ENCODE measurements at places on chromosomes 5 and 9.
A peak's percentile ranks its signal among the peaks of the same experiment; 100 is the strongest.

- H3K27me3 ChIP-seq: peaks cover 9% of the 10 kb centered on the region
- H3K27ac ChIP-seq: no peak overlapping the region
- no peak overlapping the region for H3K4me3 ChIP-seq
- no peaks in the 10 kb centered on the region for H3K36me3 ChIP-seq
Observed at GRCh38 chr5:130710596-130710995, 454.5 kb downstream of the HINT1 start.

- no peak overlapping the region for H3K4me3 ChIP-seq
- no peak for DNase-seq
- H3K36me3 ChIP-seq: no peaks in the 10 kb centered on the region
- H3K4me1 ChIP-seq: no peaks in the 10 kb centered on the region
- H3K27me3 ChIP-seq: no peaks in the 10 kb centered on the region
Observed at GRCh38 chr5:101877451-101877850, 418.6 kb downstream of the SLCO4C1 start.

GRCh38 chr9:121721770-121722169 lies 70.3 kb downstream of the DAB2IP start:
- DNase-seq: no peak
- H3K27ac ChIP-seq: no peak overlapping the region
- H3K36me3 ChIP-seq: no peaks in the 10 kb centered on the region

- H3K4me1 ChIP-seq: no peaks in the 10 kb centered on the region
- H3K27ac ChIP-seq: no peak overlapping the region
- no peaks in the 10 kb centered on the region for H3K36me3 ChIP-seq
- no peak for DNase-seq
Observed at GRCh38 chr9:38182321-38182720, 113.3 kb upstream of the SHB start.

- no peak for DNase-seq
- no peak overlapping the region for H3K4me3 ChIP-seq
- H3K36me3 ChIP-seq: no peaks in the 10 kb centered on the region
- H3K27me3 ChIP-seq: no peaks in the 10 kb centered on the region
- H3K4me1 ChIP-seq: no peaks in the 10 kb centered on the region
Observed at GRCh38 chr5:58041884-58042283, 418.0 kb downstream of the PLK2 start.

DNA sequence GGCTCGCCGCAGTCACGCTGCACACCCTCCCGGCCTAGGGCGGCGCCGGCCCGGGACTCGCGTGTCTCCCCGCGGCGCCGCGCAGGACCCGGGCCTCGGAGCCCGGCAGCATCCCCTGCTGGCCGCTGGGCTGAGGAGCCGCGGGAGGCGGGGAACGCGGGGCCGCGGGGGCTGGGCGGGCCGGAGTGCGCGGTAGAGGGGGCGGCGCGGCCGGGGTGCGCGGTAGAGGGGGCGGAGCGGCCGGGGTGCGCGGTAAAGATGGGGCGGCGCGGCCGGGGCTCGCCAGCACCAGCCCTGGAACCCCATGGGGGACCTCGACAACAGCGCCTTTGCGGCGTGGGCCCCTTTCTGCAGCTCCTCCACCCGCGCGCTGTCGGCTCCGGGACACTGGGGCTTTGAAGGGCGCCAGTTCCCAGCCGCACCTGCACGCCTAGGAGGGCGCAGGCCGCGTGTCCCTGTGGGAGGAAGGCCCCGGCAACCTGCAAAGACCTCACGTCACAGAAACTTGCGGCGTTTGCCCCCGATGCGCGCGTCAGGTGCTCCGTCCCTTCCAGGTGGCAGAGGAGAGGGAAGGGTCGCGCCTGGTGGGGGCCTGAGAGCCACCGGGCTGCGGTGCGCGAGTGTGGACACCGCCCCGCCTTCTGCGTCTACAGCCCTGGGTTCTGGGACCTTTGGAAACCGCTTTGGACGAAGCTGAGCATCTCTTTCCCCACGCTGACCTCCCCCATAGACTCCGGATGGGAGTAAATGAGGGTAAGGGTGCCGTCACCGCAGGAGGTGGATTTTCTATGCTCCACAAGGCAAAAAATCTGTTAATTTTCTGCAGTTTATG lies 49.6 kb downstream of the NSUN2 start:
- no peak overlapping the region for H3K27ac ChIP-seq
- peaks cover 62% of the 10 kb centered on the region for H3K27me3 ChIP-seq
- no peaks in the 10 kb centered on the region for H3K36me3 ChIP-seq
- no peak for DNase-seq
- H3K4me1 ChIP-seq: peaks cover 6% of the 10 kb centered on the region
- H3K4me3 ChIP-seq: no peak overlapping the region

GRCh38 chr5:106877881-106878280 lies 792.9 kb downstream of the EFNA5 start:
- no peak overlapping the region for H3K27ac ChIP-seq
- no peak overlapping the region for H3K4me3 ChIP-seq
- H3K4me1 ChIP-seq: no peaks in the 10 kb centered on the region
- H3K27me3 ChIP-seq: no peaks in the 10 kb centered on the region
- no peak for DNase-seq

GRCh38 chr9:12538842-12539579 lies 154.2 kb upstream of the TYRP1 start:
- no peak overlapping the region for H3K4me3 ChIP-seq
- no peaks in the 10 kb centered on the region for H3K4me1 ChIP-seq
- no peaks in the 10 kb centered on the region for H3K36me3 ChIP-seq
- H3K27me3 ChIP-seq: no peaks in the 10 kb centered on the region
- H3K27ac ChIP-seq: no peak overlapping the region

GRCh38 chr5:154575546-154576428 lies 97.8 kb upstream of the HAND1 start:
- no peak overlapping the region for H3K4me3 ChIP-seq
- no peaks in the 10 kb centered on the region for H3K4me1 ChIP-seq
- no peak for DNase-seq

GRCh38 chr9:81825846-81826516 lies 102.2 kb upstream of the SPATA31D4 start:
- DNase-seq: no peak
- no peaks in the 10 kb centered on the region for H3K36me3 ChIP-seq
- H3K27ac ChIP-seq: no peak overlapping the region
- H3K27me3 ChIP-seq: no peaks in the 10 kb centered on the region

DNA sequence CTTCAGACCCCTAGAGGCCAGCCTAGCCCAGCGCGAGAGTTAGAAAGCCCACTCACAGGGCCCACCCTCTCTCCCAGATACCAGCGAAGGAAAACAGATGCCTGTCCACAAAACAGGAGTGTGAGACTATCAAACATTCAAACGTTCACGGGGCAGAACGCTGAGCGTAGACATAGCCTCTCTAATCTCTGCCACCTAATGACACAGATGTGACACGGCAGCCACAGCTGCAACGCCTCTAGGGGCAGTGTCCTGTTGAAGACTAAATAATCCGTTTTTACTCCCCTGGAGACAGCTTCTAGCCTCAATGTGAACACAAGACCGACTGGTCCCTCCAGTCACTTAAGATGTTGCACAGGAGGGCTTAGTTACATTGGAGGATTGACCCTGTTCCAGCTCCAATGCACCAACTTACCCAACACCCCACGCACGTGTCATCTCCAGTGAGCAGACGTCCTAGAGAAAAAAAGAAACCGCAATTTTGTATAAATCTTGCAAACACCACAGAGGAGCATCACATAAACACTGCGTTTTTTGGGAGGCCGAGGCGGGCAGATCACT lies 14.3 kb downstream of the DIPK1B start:
- peaks cover 34% of the 10 kb centered on the region for H3K36me3 ChIP-seq
- peaks cover 35% of the 10 kb centered on the region for H3K4me1 ChIP-seq
- H3K27me3 ChIP-seq: peaks cover 4% of the 10 kb centered on the region
- DNase-seq: peak; percentile 80

DNA sequence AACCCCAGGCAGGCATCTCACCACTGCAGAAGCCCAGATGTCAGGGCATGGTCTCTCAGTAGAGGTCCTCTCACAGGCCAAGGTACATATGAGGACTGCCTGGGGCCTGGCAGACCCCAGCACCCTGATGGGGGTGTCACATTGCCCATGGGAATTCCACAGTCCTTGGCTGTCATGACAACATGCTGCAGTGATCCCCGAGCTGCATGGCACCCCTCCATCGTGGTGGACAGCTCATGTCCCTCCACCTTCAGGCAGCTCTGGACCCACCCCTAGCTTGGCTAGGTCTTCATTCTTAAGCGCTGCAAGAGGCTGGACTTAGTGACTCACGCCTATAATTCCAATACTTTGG lies 74.1 kb upstream of the LRRTM2 start:
- DNase-seq: no peak
- no peaks in the 10 kb centered on the region for H3K27me3 ChIP-seq
- peaks cover 12% of the 10 kb centered on the region for H3K4me1 ChIP-seq

DNA sequence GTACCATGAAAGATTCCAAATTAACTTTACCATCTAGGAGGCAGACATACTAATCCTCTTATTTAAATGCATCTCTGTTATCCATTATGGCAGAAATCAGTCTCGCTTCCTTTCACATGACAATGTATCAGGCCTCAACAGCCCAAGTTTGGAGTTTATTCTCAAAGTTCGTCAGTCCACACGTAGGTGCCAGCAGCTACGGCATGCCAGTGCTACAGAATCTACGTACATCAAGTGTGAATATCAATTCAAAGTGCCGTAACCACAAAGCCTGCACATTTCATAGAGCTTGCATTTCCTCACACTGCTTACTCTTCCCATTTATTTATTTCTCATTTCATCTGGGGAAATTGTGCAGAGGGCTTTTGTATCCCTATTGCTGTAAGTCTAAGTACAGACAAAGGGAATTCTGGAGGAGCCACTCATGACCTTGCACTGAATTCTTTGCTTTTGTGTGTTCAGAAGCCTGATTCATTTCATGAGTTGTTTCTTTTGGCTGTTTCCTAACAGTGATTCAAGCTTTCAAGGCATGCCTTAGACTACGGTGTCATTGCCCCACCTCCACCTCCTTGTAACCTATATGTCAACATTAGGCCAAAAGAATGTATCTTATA lies 10.0 kb downstream of the ENC1 start:
- H3K27me3 ChIP-seq: peaks cover 47% of the 10 kb centered on the region
- no peaks in the 10 kb centered on the region for H3K36me3 ChIP-seq
- H3K27ac ChIP-seq: no peak overlapping the region

DNA sequence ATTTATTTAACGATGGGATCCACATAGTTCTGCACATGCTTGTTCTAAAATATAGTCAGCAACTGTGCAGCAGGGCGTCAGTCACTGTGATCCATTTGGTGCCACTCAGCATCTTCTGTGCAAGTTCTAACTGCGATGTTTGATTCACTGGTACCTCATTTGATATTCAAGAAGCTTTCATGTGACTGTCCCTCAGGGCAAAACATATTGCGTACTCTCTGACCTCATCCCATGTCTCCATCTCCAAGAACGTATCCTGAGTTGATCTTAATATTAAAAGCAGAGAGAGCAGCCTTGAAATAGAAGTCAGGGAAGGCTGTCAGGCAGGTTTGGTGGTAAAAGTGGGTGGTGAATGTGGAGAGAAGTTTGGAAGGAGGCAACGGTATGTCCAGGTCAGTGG lies 116.5 kb upstream of the ATP10B start:
- no peak for DNase-seq
- H3K27me3 ChIP-seq: peaks cover 5% of the 10 kb centered on the region
- no peaks in the 10 kb centered on the region for H3K36me3 ChIP-seq
- no peak overlapping the region for H3K27ac ChIP-seq

GRCh38 chr5:997001-997474 lies 11.6 kb upstream of the NKD2 start:
- no peaks in the 10 kb centered on the region for H3K36me3 ChIP-seq
- peaks cover 17% of the 10 kb centered on the region for H3K4me1 ChIP-seq
- H3K27me3 ChIP-seq: peaks cover 17% of the 10 kb centered on the region
- DNase-seq: peak; percentile 71
- H3K4me3 ChIP-seq: peak overlapping the region; percentile 72

- no peak for DNase-seq
- peaks cover 1% of the 10 kb centered on the region for H3K27me3 ChIP-seq
- H3K36me3 ChIP-seq: no peaks in the 10 kb centered on the region
- no peak overlapping the region for H3K4me3 ChIP-seq
Observed at GRCh38 chr5:39400713-39401578, 23.8 kb downstream of the DAB2 start.

- H3K4me1 ChIP-seq: peaks cover 29% of the 10 kb centered on the region
- peak overlapping the region; percentile 8 for H3K27ac ChIP-seq
- no peak for DNase-seq
- H3K4me3 ChIP-seq: no peak overlapping the region
Observed at GRCh38 chr5:10625700-10626472, 62.0 kb downstream of the ANKRD33B start.

- no peaks in the 10 kb centered on the region for H3K4me1 ChIP-seq
- no peak overlapping the region for H3K4me3 ChIP-seq
Observed at GRCh38 chr9:9538766-9539165, 1074.0 kb downstream of the PTPRD start.

GRCh38 chr5:81633471-81633870 lies 117.4 kb downstream of the SSBP2 start:
- H3K27ac ChIP-seq: no peak overlapping the region
- DNase-seq: no peak
- peaks cover 13% of the 10 kb centered on the region for H3K36me3 ChIP-seq
- peaks cover 9% of the 10 kb centered on the region for H3K4me1 ChIP-seq
- H3K27me3 ChIP-seq: no peaks in the 10 kb centered on the region

DNA sequence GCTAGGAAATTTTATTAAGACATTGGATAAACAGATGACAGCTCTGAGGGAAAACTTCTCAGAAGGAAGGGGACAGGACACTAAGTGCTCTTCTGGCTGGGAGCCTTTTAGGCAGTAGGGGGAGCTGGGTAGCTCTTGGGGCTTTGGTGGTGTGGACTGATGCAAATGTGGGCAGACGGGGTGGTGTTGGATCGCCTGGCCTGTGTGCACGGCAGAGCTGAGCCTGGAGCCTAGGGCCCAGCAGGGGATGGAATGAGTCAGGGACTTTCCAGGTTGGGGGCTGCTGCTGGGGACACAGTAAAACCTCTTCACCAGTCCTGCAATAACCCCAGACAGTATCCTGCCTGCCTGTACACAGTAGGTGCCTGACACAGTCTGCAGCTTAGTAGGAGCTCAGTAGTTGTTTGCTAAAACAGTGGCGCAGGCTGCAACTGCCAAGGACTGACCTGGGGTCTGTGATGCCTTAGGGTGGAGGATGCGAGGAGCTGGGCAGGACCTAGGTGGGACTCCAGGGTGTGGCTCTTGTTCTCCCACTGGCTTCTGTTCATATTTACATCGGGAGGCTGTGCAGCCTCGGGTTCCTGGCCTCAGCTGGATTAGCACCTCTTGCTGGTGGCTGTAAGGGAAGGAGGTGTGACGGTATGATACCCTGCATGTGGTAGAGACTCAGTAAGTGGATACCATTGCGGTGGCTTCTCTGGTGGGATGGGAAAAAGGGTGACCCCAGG lies 83.8 kb downstream of the DAB2IP start:
- H3K27ac ChIP-seq: no peak overlapping the region
- H3K4me1 ChIP-seq: peaks cover 32% of the 10 kb centered on the region
- peak; percentile 64 for DNase-seq
- H3K27me3 ChIP-seq: peaks cover 23% of the 10 kb centered on the region

- H3K4me3 ChIP-seq: no peak overlapping the region
- H3K36me3 ChIP-seq: no peaks in the 10 kb centered on the region
- H3K4me1 ChIP-seq: no peaks in the 10 kb centered on the region
- no peak overlapping the region for H3K27ac ChIP-seq
Observed at GRCh38 chr5:57989378-57989777, 470.5 kb downstream of the PLK2 start.

- H3K27me3 ChIP-seq: peaks cover 73% of the 10 kb centered on the region
- DNase-seq: no peak
- H3K27ac ChIP-seq: no peak overlapping the region
- H3K4me1 ChIP-seq: peaks cover 23% of the 10 kb centered on the region
- peaks cover 8% of the 10 kb centered on the region for H3K36me3 ChIP-seq
Observed at GRCh38 chr5:77632526-77633206, 5.8 kb downstream of the OTP start.
